Panc1 (cell line): ENCODE measurements at places on chromosomes 12 and 14.

- DNase-seq: no peak
Observed at GRCh38 chr12:132102297-132102696, 41.8 kb downstream of the DDX51 start.

DNA sequence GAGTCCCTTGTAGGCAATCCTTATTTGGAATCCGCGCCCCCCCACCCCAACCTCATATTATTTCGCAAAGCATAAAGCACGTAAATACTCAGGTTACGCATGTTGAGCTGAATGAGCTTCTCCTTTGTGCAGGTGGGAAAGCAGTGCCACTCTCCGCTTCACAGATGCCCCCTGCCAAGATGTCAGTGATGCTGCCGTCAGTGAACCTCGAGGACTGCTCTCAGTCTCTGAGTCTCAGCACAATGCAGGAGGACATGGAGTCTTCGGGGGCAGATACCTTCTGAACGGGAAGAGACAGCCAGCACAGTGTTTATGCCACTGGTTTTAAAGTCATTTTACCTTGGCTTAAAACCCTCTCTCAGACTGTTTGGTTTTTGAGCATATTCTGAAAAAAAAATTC, 90.1 kb upstream of the DACT1 start:
- DNase-seq: no peak

GRCh38 chr12:18683327-18684013, 54.3 kb downstream of the PLCZ1 start:
- no peak for DNase-seq

- DNase-seq: no peak
Observed at GRCh38 chr14:96082420-96083300, 43.5 kb downstream of the C14orf132 start.

GRCh38 chr14:24171422-24172260, at the start of gene REC8:
REC8 (plus strand) TSS chr14:24172080; CDS start chr14:24172553, 473 bp downstream.
- DNase-seq: no peak

GRCh38 chr12:131117438-131118245, 163.9 kb downstream of the ADGRD1 start:
- no peak for DNase-seq
